SK-N-SH (cell line): ENCODE measurements at places on chromosomes 16 and 17.

GRCh38 chr17:37391146-37391545 lies 15.4 kb downstream of the C17orf78 start:
- no peak for DNase-seq

DNA sequence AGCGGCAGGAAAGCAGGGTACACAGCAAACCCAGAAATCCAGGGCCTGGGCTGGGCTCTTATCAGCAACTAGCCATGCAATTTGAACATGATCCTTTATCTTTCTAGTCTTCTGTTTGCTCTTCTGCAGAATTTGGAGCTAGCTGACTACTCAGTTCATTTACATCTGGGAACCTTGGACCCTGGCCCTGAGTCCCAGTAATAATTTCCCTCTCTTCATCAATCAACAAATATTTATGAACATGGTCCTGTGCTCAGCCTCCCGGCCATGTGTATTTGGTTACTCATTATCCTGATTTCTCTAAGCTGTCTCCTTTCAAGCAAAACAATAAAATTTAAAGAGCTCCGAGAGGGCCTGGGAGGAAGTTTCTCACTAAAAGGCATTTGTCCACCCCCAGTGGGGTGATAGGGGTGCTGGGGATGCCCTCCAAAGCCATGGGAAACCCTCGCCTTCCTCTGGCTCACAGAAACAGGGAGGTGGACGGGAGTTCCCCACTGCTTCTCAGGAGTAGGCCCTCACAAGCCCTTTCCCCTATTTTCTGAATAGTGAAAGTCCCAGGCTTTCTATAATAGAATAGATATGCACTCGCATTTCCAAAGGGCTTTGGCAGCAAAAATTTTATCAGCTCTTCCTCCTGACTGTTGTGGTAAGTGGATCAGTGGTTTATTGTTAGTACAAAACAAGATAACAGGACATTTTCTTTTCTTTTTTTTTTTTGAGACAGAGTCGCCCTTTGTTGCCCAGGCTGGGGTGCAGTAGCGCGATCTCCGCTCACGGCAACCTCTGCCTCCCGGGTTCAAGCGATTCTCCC lies 6.9 kb upstream of the WDR59 start:
- peak; percentile 32 for DNase-seq

GRCh38 chr17:77319211-77320043 lies 178.7 kb downstream of the SEC14L1 start:
- DNase-seq: peak; percentile 43

GRCh38 chr16:79155904-79156303 lies 444.6 kb downstream of the MAF start:
- no peak for DNase-seq
